ENCODE measurements at places on chromosomes 5 and 9. TPM values are rescaled to one million over a fixed set of nuclear protein-coding genes. Genes with fewer than 3 reads are reported as not detected.

SECISBP2 gene
- total RNA-seq = 46.6 TPM

C9orf153 gene
- total RNA-seq = 0.54 TPM

LECT2 gene
- total RNA-seq = not detected

TJP2 gene
- 25.9 TPM for total RNA-seq

OXCT1 gene
- 50.7 TPM for total RNA-seq

USP20 gene
- total RNA-seq = 107 TPM

SAPCD2 gene
- total RNA-seq = 21.1 TPM

BAAT gene
- total RNA-seq = not detected

SLC6A18 gene
- not detected for total RNA-seq

CTNND2 gene
- total RNA-seq = not detected

FANCC gene
- total RNA-seq = 17.6 TPM

AQP3 gene
- total RNA-seq = 163 TPM

LVRN gene
- total RNA-seq = 0.07 TPM

TNFSF8 gene
- total RNA-seq = 171 TPM

SHOC1 gene
- not detected for total RNA-seq

TAS2R1 gene
- not detected for total RNA-seq

PDE8B gene
- not detected for total RNA-seq

ACTBL2 gene
- not detected for total RNA-seq

ITGA1 gene
- 8.3 TPM for total RNA-seq

ORM2 gene
- not detected for total RNA-seq

ISL1 gene
- total RNA-seq = not detected

NIPAL4 gene
- 0.54 TPM for total RNA-seq

FSTL4 gene
- total RNA-seq = not detected

FAM163B gene
- total RNA-seq = not detected

PCDHB2 gene
- total RNA-seq = 0.07 TPM

GABRP gene
- not detected for total RNA-seq

TGFBI gene
- total RNA-seq = 0.15 TPM

SPOCK1 gene
- 0.07 TPM for total RNA-seq

NDUFS4 gene
- 48.5 TPM for total RNA-seq

STC2 gene
- total RNA-seq = 8.6 TPM

NFIB gene
- total RNA-seq = 0.05 TPM

PCDHA1 gene
- total RNA-seq = not detected

MARCHF3 gene
- total RNA-seq = 6.5 TPM

PHF24 gene
- not detected for total RNA-seq

FUT7 gene
- total RNA-seq = 1.7 TPM

PRDM9 gene
- not detected for total RNA-seq

CCNJL gene
- not detected for total RNA-seq
